ENCODE measurements at places on chromosomes 12 and 14. TPM values are rescaled to one million over a fixed set of nuclear protein-coding genes. Genes with fewer than 3 reads are reported as not detected.

- no peak overlapping the region for H3K4me3 ChIP-seq
- H3K27me3 ChIP-seq = no peaks in the 10 kb centered on the region
- H3K36me3 ChIP-seq = peaks cover 7% of the 10 kb centered on the region
- no peak for DNase-seq
- H3K4me1 ChIP-seq = peaks cover 17% of the 10 kb centered on the region
These were observed 21.0 kb upstream of the DCN start for GRCh38 chr12:91203610-91204009.

GRCh38 chr14:98754343-98755020, 517.5 kb downstream of the BCL11B start:
- H3K4me1 ChIP-seq = no peaks in the 10 kb centered on the region
- no peak overlapping the region for H3K27ac ChIP-seq
- DNase-seq = no peak
- H3K36me3 ChIP-seq = no peaks in the 10 kb centered on the region
- peaks cover 8% of the 10 kb centered on the region for H3K27me3 ChIP-seq

DNA sequence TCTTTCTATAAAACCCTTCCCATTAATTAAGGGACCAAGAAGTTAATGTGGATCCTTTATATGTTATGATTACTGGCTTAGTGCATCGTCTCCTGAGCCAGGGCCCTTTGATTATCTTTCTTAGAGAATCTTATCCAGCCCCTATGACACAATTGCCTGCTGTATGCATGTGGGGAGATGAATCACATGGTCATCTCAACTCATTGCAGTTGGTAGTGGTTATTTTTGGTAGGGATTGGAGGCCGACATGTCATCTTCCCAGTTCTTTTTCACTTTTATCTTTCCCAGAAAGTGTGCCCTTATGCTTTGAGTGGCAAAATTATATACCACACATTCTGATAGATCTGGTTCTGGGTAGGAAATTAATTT, 26.0 kb downstream of the ZNF664 start:
- H3K27me3 ChIP-seq = no peaks in the 10 kb centered on the region
- DNase-seq = no peak
- H3K36me3 ChIP-seq = peaks cover 8% of the 10 kb centered on the region
- peaks cover 22% of the 10 kb centered on the region for H3K4me1 ChIP-seq
- H3K27ac ChIP-seq = no peak overlapping the region

GRCh38 chr12:132904718-132905328, 17.4 kb upstream of the CHFR start:
- no peak overlapping the region for H3K27ac ChIP-seq
- peak overlapping the region; percentile 47 for H3K4me3 ChIP-seq
- no peaks in the 10 kb centered on the region for H3K4me1 ChIP-seq
- no peaks in the 10 kb centered on the region for H3K27me3 ChIP-seq
- H3K36me3 ChIP-seq = peaks cover 2% of the 10 kb centered on the region

DNA sequence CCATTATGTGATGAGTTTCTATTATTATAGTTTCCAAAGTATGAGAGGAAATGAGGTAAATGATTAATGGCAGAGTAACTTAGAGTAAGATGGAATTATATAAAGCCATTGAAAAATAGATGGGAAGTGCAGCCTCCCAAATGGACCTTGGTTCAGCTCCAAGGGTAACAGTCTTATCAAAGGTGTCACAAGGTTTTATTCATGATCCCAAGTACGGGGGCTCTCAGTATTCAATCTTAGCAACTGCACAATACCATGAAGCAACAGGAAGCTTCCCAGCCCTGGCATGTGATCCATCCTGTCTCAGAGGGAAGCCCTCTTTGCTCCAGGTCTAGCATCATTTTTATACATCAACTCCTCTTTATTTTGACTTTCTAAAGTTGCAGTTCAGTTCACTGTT, 948.2 kb downstream of the GALC start:
- H3K27me3 ChIP-seq = peaks cover 4% of the 10 kb centered on the region
- no peaks in the 10 kb centered on the region for H3K4me1 ChIP-seq
- no peaks in the 10 kb centered on the region for H3K36me3 ChIP-seq
- H3K27ac ChIP-seq = no peak overlapping the region
- DNase-seq = no peak
- no peak overlapping the region for H3K4me3 ChIP-seq

DNA sequence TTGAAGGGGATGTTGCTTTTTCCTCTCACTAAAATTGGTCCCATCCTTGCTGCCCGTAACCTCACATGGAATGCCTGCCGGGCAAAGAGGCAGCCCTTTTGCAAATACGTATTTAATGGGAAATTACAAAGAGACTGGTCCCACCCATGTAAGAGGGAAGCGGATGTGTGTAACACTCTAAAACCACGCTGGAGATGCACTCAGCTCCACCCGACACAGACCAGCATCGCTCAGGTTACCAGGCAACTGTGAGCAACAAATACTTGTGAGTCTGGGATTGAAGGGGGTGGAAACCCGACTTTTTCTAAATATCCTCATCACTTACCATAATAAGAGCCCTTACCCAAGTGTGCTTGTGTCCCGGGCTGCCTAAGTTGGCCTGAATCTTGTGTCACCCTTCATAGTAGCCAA, 47.7 kb downstream of the ELK3 start:
- no peaks in the 10 kb centered on the region for H3K27me3 ChIP-seq
- H3K27ac ChIP-seq = peak overlapping the region; percentile 54
- no peak overlapping the region for H3K4me3 ChIP-seq
- H3K4me1 ChIP-seq = peaks cover 64% of the 10 kb centered on the region
- peaks cover 4% of the 10 kb centered on the region for H3K36me3 ChIP-seq

GRCh38 chr14:105913861-105914260, 387.5 kb downstream of the TMEM121 start:
- H3K4me3 ChIP-seq = no peak overlapping the region
- H3K4me1 ChIP-seq = no peaks in the 10 kb centered on the region
- peak; percentile 64 for DNase-seq
- no peaks in the 10 kb centered on the region for H3K36me3 ChIP-seq

DNA sequence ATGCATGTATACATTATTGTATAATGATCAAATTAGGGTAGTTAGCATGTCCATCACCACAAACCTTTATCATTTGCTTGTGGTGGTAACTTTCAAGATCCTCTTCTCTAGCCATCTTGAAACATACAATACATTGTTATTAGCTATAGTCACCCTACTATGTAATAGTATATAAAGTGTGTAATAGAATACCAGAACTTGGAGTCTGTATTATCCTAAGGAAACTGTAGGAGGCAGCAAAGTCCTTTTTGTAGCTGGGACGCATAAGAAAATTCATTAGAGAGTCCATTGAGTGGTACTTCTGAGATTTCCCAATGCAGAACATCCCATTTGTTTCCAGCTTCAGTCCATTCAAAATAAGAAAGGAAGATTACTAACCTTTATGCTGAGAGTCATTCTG, 325.9 kb upstream of the LRFN5 start:
- no peaks in the 10 kb centered on the region for H3K4me1 ChIP-seq
- no peak for DNase-seq
- H3K4me3 ChIP-seq = no peak overlapping the region
- H3K36me3 ChIP-seq = no peaks in the 10 kb centered on the region
- H3K27me3 ChIP-seq = no peaks in the 10 kb centered on the region

DNA sequence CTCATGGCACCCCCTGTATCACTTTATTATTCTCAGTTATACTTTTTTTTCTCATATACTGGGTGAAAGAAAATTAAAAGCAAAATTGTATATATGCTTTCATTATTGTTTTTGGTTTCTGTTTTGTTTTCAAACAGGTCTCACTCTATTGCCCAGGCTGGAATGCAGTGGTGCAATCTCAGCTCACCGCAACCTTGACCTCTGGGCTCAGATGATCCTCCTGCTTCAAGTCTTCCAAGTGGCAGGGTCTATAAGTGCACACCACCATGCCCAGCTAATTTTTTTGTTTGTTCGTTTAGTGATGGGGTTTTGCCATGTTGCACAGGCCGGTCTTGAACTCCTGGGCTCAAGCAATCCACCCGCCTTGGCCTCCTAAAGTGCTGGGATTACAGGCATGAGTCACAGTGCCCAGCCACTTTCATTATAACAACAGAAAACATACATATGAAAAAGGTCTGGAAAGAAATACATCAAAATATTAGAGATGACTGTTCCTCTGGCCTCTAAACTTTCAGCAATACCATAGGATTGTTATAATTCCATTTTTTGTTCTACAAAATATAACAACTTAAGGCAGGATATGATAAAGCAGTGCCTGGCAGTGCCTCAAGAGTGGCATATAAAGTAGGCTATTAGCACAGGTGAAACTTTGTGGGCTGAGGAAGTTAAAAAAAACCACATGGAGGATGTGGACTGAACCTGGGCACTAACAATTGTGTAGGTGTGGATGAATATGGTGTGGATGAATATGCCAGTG, 5.8 kb upstream of the NTN4 start:
- no peak for DNase-seq
- no peaks in the 10 kb centered on the region for H3K27me3 ChIP-seq
- peaks cover 1% of the 10 kb centered on the region for H3K36me3 ChIP-seq
- H3K4me3 ChIP-seq = no peak overlapping the region

- no peaks in the 10 kb centered on the region for H3K36me3 ChIP-seq
- peaks cover 94% of the 10 kb centered on the region for H3K4me1 ChIP-seq
- peak overlapping the region; percentile 92 for H3K27ac ChIP-seq
- DNase-seq = no peak
- no peaks in the 10 kb centered on the region for H3K27me3 ChIP-seq
These were observed 149.0 kb downstream of the PRKCH start for GRCh38 chr14:61470261-61470960.

DNA sequence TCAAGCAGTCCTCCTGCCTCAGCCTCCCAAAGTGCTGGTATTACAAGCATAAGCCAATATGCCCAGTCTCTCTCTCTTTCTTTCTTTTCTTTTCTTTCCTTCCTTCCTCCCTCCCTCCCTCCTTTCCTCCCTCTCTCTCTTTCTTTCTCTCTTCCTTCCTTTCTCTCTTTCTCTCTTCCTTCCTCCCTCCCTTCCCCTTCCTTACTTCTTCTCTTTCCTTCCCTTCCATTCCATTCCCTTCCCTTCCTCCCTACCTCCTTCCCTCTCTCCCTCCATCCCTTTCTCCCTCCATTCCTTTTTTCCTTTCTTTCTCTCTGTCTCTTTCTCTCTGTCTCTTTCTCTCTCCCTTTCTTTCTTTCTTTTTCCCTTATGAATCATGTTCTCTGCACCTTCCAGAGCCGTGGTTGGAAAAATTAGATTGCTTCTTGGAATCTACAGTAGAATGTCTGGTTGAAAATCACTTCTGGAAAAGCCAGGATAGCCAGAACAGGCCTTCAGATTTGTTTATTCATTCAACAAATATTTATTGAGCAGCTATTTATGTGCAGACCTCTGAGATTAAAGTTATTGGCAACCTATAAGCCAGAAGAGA, 68.4 kb upstream of the ARHGAP5 start:
- H3K4me1 ChIP-seq = peaks cover 24% of the 10 kb centered on the region
- no peaks in the 10 kb centered on the region for H3K36me3 ChIP-seq
- no peaks in the 10 kb centered on the region for H3K27me3 ChIP-seq
- no peak for DNase-seq

- H3K4me3 ChIP-seq = peak overlapping the region; percentile 52
- H3K4me1 ChIP-seq = peaks cover 27% of the 10 kb centered on the region
- H3K36me3 ChIP-seq = peaks cover 24% of the 10 kb centered on the region
- no peaks in the 10 kb centered on the region for H3K27me3 ChIP-seq
These were observed 8.1 kb downstream of the LGALS3 start for GRCh38 chr14:55136885-55137786.

DNA sequence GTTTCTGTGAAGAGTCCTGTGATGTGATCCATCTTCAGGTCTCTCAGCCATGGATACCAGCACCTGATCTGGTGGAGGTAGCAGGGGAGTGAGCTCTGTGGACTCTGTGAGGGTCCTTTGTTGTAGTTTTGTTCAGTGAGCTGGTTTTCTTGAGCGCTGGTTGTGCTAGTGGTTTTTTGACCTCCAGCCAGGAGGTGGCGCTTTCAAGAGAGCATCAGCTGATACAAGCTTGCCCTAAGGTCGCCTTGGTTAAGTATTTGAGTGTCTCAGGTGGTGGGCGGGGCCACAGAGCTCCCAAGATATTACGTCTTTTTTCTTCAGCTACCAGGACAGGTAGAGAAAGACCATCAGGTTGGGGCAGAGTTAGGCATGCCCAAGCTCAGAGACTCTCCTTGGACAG, 139.7 kb downstream of the TTLL5 start:
- no peaks in the 10 kb centered on the region for H3K27me3 ChIP-seq
- no peak for DNase-seq
- no peak overlapping the region for H3K27ac ChIP-seq
- H3K4me3 ChIP-seq = no peak overlapping the region
- H3K4me1 ChIP-seq = peaks cover 23% of the 10 kb centered on the region

- H3K27me3 ChIP-seq = peaks cover 7% of the 10 kb centered on the region
- no peak for DNase-seq
- no peak overlapping the region for H3K27ac ChIP-seq
- peaks cover 3% of the 10 kb centered on the region for H3K36me3 ChIP-seq
- H3K4me1 ChIP-seq = no peaks in the 10 kb centered on the region
These were observed 101.5 kb downstream of the NTF3 start for GRCh38 chr12:5533368-5533767.

GRCh38 chr14:95765051-95765450, 51.1 kb upstream of the TCL1A start:
- DNase-seq = no peak
- H3K27me3 ChIP-seq = peaks cover 30% of the 10 kb centered on the region
- H3K36me3 ChIP-seq = no peaks in the 10 kb centered on the region
- no peak overlapping the region for H3K27ac ChIP-seq
- no peaks in the 10 kb centered on the region for H3K4me1 ChIP-seq
- no peak overlapping the region for H3K4me3 ChIP-seq

GRCh38 chr12:111046896-111047295, 126.5 kb upstream of the MYL2 start:
- peaks cover 30% of the 10 kb centered on the region for H3K27me3 ChIP-seq
- DNase-seq = no peak
- no peaks in the 10 kb centered on the region for H3K4me1 ChIP-seq
- H3K36me3 ChIP-seq = no peaks in the 10 kb centered on the region
- H3K27ac ChIP-seq = no peak overlapping the region
- H3K4me3 ChIP-seq = no peak overlapping the region

DNA sequence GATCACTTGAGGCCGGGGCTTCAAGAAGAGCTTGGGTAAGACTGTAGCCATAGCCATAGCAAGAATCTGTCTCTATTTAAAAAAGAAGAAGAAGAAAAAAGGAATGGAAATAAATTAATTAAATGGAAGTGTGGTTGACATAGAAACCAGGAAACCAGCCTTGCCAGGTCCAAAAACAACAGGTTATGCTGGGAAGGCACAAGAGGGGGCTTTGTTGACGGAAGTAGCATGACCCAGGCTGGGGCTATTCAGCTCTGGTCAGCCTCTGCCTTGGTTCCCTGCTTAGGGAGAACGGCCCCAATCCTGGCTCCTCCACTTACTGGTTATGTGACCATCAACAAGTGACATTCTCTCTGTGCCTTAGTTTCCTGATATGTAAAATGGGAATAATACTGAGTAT, 14.4 kb upstream of the GPR68 start:
- peaks cover under 1% of the 10 kb centered on the region for H3K27me3 ChIP-seq
- no peak for DNase-seq
- no peaks in the 10 kb centered on the region for H3K36me3 ChIP-seq
- H3K27ac ChIP-seq = no peak overlapping the region
- H3K4me3 ChIP-seq = no peak overlapping the region
- H3K4me1 ChIP-seq = peaks cover 23% of the 10 kb centered on the region

Gene C14orf132
- 33.2 TPM for total RNA-seq

Gene FAM222A
- total RNA-seq = 1.5 TPM

Gene ZNF605
- total RNA-seq = 17.1 TPM

Gene HOXC9
- total RNA-seq = not detected

Gene IAPP
- not detected for total RNA-seq

Gene ANKS1B
- total RNA-seq = 1.9 TPM

Gene NPFF
- not detected for total RNA-seq

Gene GPRC5A
- 13.1 TPM for total RNA-seq

Gene PTCSC3
- not detected for total RNA-seq

Gene ATP5MC2
- total RNA-seq = 201 TPM

Gene LALBA
- total RNA-seq = not detected

Gene GALNT9
- 0.15 TPM for total RNA-seq

Data from chondrocyte (in vitro differentiated cells).